Activated naive CD8-positive, alpha-beta T cell treated with anti-CD3 and anti-CD28 coated beads for 36 hours (primary cell): ENCODE measurements at places on chromosomes 12 and 14.

DNA sequence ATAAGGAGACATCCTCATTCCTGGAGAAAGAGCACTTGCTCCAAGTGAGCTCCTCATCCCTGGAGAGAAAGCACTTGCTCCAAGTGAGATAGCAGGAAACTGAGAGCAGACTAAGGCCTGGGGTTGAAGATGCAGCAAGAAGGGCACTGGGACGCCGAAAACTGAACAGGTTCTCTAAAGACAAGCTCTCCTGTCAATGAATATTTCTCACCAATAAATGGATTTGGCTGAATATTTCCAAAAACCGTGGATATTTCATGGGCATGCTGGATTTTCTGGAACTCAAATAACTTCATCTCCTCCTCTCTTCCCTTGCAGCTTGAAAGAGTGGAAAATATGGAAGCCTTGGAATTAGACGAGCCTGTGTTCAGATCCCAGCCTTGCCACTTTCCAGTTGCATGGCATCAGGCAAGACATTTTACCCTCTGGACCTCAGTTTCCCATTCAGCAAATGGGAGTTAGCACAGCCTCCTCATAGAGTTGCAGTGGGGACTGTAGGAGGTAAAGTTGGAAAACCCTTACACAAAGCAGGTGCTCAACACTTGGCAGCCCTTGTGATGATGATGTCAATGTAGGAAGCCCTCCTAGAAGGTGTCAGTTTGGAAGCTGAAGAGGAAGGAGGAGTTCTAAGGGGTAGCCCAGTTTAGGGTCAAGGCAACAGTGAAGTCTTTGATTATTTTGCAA is 4.4 kb upstream of the KRT76 start:
- no peak for DNase-seq

GRCh38 chr12:58269476-58269875 is 328.1 kb downstream of the ATP23 start:
- DNase-seq: no peak

DNA sequence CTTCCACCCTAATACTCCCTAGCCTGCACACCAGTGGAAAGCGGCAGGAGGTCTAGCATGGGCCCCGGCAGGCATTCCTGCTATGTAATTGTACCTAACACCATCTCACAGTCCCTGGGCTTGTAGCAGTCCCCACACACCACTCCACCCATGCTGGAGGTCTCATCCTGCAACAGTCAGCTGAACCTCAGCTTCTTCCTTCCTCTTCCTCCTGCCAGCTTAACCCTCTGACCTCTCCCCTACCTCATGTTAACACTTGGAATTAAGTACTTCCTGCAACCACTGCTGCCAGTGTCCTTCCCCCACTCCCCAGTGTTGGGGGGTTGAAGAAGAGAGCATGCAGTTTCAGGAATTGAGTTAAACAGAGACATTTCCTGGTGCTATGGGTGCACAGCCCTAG is 7.6 kb downstream of the ADCY4 start:
- DNase-seq: no peak

DNA sequence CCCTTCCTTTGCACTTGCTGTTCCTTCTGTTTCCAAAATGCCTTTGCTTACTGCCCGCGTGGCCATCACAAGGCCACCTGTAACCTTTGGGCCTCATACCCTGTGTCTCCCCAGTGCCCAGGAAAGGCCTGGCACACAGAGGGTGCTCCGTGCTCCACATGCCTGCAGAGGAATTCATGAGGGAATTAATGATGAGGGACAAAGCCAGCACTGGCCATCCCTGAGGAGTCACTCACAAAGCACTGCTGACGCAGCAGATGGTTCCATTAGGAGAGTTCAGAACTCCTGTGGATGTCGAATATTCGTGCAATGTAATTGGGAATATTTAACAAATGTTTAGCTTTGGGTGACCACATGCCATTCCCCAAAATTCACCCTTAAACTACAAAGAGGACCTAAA is 49.6 kb upstream of the PRMT8 start:
- no peak for DNase-seq

DNA sequence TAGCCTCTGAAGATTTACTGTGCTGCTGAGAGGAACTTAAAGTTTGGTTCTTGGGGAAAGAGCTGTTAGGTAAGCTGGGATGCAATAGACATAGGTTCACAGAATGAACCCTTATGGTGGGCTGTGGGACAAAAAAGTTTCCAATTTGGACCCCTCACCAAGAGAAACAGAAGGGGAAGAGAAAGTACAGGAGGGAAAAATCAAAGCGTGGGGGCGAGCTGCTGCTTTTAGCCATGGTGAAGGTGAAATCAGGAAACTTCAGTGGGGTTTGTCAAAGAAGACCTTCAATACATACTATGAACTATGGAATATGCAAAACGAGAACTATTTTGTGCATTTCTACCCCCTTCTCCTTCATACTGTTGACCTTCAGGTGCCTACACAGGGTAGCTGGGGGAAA is 10.6 kb upstream of the NINJ2 start:
- no peak for DNase-seq

GRCh38 chr14:28774764-28775735 is 8.5 kb downstream of the FOXG1 start:
- no peak for DNase-seq
